IPS DF 19.7 (cell line): ENCODE measurements at places on chromosomes 16 and 17.

GRCh38 chr16:53745086-53745485 lies 41.1 kb downstream of the FTO start:
- no peak for DNase-seq

- no peak for DNase-seq
Measured at GRCh38 chr17:51010173-51010675, 110.4 kb downstream of the SPAG9 start.

DNA sequence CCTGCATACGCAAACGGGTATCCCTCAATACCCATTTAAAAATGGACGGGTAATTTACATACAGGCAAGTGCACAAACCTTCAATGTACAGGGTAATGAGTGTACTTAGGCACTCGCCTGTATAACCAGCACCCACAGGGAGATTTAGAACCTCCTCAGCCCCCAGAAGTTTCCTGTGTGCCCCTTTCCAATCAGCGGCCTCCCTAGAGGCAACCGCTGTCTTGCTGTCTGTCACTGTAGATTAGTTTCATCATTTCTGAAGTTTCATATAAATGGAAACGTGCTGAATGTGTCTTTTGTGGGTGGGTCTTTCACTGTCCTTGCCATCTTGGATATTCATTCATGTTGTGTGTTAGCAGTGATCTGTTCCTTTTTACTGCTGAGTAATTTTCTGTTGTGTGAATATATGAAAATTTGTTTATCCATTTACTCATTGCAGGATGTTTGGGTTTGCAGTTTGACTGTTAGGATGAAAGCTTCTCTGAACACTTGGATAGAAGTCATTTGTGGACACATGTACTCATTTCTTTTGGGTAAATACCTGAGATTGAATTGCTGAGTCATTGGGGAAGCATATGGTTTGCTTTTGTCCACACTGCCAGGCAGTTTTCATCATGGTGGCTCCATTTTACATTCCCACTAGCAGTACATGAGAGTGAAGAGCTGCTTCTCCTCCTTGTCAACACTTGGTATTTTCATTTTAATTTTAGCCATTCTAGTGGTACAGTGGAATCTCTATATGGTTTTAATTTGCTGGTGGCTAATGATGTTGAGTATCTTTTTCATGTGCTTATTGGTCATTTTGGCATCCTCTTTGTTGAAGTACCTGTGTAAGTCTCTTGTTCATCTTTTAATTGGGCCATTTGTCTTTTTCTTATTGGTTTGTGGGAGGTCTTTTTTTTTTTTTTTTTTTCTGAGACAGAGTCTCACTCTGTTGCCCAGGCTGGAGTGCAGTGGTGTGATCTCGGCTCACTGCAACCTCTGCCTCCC lies 2.1 kb upstream of the ADCY7 start:
- no peak for DNase-seq

- no peak for DNase-seq
Measured at GRCh38 chr17:56222255-56222654, 69.0 kb downstream of the ANKFN1 start.

GRCh38 chr17:43660816-43661493 lies 767 bp downstream of the MEOX1 start:
- no peak for DNase-seq

GRCh38 chr16:67082891-67083290 lies 26.9 kb upstream of the PHAF1 start:
- no peak for DNase-seq

DNA sequence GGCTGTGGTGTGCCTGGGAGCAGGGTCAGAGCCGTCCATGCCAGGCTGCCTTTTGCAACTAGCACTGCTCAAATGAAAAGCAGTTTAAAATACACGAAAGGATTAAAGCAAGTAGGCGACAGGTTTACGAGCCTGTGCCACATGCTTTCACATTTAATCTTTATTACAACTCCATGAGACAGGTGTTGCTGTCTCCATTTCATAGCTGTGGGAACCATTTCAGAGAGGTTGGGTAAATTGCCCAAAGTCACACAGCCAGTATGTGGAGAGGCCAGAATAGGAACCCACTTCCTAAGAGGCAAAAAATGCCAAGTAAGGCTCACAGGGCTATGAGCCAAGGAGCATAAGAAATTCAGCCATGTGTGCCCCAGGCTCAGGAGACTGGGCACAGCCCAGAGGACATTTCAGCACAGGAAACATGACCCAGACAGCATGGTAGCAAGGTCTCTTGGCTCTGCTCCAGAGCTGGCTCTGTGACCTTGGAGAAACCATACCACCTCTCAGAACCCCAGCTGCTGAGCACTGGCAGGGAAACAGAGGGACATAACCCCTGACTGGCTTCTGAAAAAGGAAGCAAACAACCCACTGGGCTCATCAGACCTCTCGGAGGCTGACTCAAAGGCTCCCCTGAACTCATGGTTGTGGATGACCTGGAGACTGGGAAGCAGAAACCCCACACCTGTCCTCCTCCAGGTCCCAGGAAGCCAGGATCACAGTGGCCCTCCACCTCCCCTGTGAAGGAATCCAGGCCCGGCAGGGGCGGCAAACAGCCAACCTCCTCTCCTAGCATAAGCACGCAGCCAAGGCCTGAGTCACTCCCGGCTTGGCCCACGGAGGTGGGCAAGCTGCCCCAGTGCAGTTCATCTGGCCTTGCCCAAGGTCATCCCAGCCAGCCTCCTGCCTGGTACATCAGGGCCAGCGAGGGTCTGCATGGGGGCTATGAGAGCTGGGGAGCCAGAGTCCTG lies 40.3 kb upstream of the MRPS23 start:
- no peak for DNase-seq

DNA sequence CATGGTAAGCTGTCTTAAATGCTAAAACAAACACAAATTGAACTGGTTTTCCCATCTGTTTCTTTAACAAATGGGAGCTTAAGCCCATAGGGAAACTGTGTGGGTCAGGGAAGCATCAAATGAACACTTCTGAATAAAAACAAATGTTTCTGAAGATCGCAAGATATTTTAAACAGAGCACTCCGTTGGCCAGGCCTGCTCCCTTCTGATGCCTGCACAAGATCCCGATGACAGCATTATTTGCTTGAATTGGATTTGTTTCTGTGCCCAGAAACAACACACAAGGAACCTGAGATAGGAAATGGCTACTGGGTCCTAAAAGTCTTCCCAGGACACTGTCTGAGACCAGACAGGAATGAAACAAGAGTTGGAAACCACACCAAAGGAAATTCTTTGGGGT lies 425.8 kb upstream of the ZFHX3 start:
- no peak for DNase-seq

- DNase-seq: no peak
Measured at GRCh38 chr16:68605746-68606145, 39.4 kb upstream of the CDH3 start.

GRCh38 chr16:3038256-3038655 lies 1.5 kb upstream of the BICDL2 start:
- DNase-seq: no peak

GRCh38 chr16:86052926-86053325 lies 154.0 kb downstream of the IRF8 start:
- DNase-seq: no peak

GRCh38 chr16:15032547-15033308 lies 23.1 kb downstream of the NTAN1 start:
- no peak for DNase-seq

GRCh38 chr17:8039611-8040168 lies 831 bp downstream of the ALOX15B start:
- DNase-seq: no peak

GRCh38 chr17:68035131-68035522 lies 408 bp upstream of the KPNA2 start:
- DNase-seq: no peak

- peak; percentile 96 for DNase-seq
Measured at GRCh38 chr17:7132511-7133094, 18.0 kb upstream of the ASGR2 start.

DNA sequence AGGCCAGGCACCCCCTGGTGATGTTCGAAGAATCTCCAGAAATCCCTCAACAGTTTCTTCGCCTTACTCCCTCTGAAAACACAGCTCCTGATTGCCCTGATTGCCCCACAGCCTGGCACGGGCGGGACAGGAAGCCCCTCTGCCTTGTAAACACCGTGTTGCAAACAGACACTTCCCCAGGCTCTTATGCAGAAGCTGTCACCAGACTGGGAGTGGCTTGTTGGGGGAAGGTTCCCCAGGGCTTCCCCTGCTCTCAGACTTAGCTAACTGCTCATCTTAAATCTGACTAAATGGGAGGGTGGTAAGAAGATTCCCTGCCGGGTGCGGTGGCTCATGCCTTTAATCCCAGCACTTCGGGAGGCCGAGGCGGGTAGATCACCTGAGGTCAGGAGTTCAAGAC lies 11.2 kb downstream of the PIK3R5 start:
- DNase-seq: peak; percentile 25

DNA sequence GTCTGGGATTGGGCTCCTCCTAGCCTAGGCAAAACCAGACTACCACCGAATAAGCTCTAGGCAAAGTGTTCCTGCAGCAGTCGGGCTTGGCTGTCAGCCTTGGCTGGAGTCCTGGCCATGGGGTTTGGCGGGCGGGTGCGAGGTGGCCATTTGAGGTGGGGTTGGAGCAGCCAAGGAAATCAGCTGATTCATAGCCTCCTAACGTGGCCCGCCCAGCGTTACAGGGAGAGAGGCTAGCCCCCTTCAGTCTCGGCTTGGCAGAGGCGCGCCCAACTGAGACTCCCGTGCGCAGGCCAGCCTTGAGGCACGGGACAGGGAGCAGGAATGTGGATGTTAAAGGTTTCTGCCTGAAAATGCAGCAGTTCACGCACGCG lies 1.9 kb downstream of the PMP22 start:
- no peak for DNase-seq

DNA sequence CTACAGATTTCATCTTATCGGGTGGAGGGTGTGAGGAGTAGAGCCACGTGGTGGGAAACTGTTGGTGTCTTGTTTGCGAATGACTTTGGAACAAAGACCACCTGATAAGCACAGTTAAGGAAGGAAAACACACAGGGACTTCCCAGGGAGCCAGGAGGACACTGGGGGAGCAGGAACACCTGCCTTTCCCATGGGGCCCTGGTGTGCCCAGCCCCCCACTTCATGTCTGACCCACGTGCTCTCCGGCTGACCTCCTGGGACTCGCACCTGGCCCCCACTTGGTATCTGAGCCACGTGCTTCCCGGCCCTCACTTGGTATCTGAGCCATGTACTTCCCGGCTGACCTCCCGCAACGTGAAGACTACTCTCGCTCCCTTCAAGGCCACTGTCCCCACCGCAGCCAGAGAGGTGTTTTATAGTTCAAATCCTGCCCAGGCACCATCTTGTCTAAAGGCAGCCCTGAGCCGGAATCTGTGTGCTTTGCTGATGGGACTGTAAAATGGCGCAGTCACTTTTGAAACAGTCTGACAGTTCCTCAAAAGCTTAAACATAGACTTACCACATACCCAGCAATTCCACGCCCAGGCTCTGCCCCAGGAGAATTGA lies 5.4 kb upstream of the CSNK1D start:
- DNase-seq: no peak

GRCh38 chr16:67946128-67946569 lies 2.2 kb upstream of the LCAT start:
- no peak for DNase-seq

GRCh38 chr17:604765-605164 lies 109.9 kb downstream of the VPS53 start:
- no peak for DNase-seq

DNA sequence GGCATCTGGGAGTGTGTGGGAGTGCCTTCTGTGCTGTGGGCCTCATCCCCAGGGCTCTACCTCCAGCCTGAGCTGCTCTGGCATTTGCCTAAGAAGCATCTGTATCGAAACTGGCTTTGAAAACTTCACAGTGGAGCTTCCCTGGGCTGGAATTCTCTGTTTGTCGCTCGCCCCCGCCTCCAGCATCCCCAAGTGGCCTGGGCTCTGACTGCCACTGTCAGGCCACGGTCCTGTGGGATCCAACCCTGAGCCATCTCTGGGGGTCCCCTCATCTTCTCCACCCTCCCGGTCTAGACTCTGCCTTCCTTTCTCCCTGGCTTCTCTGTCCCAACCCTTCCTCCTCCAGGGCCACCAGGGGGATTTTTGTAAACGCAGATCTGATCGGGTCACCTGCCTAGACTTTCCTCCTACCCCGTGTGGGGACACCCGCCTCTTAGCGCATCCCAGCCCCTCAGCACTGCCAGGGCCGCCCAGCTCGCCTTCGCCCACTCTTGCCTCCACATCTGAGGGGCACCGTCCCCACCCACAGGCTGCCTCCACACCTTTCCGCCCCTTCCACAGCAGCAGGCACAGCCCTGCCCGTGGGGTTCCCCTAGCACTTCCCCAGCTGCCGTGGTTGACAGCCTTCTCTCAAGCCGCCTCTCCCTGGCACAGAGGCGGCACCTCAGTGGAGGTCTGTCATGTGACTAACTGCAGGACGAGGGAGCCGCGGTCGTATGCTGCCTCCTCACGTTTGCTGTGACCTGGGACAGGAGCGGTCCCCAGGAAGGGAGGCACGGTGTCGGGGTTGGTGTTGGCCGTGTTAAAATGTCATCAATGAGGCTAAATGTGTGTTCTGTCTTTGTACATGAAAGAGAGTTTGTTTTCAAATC lies 12.0 kb downstream of the TBC1D24 start:
- DNase-seq: no peak

- no peak for DNase-seq
Measured at GRCh38 chr16:75572864-75573542, 6.8 kb downstream of the GABARAPL2 start.

GRCh38 chr16:89863741-89864526 lies 9.5 kb upstream of the TCF25 start:
- DNase-seq: no peak

GRCh38 chr17:72882426-72882825 lies 210.1 kb downstream of the SLC39A11 start:
- DNase-seq: no peak

DNA sequence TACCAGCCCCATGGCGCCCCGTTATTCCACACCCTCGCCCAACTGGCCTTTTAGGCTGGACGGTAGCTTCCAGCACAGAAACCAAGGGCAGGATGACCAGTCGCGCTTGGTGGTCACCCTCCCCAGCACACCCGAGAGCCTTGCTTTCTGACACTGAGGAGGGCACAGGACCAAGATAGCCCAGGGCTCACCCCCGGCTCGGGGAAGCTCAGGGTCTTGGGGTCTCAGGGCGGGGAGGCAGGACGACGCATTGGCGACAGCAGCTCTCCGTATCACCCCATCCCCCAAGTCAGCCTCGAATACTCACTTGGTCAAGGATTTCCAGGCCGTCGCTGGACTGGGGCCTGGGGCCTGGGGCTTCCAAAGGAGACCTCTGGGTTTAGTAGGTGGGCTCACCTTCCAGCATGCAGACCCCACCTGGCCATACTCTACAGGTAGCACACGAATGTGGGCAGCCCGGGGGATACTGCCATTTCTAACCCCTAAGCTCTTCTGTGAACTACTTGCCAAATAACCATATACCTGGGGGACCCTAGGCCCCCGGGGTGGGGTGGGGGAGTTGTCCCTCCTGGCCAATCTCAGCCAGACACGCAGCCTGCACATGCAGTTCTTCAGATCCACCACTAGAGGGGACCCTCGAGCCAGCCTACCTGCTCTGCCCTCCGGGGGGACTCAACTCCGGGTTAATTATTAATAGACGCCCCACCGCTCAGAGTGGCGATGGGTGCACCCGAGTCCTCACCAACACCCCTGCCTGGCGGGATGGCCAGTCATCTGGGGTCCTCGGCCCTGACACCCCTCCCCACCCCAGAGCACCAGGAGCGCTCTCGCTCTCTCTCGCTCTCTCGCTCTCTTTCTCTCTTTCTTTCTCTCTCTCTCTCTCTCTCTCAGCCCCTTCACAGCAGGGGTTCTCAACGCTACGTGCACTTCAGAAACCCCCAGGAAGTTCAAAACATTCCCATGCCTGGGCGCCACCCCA lies 30.0 kb downstream of the TBC1D16 start:
- no peak for DNase-seq

GRCh38 chr17:40345161-40345993 lies 19.2 kb downstream of the GJD3 start:
- no peak for DNase-seq
